ENCODE measurements at places on chromosomes 5 and 9. TPM values are rescaled to one million over a fixed set of nuclear protein-coding genes. Genes with fewer than 3 reads are reported as not detected.

SAXO1 gene
- not detected for total RNA-seq

ANKRD20A1 gene
- total RNA-seq, result not detected

TAF11L3 gene
- total RNA-seq, result not detected

DRD1 gene
- not detected for total RNA-seq

ANKRD34B gene
- under 0.01 TPM for total RNA-seq

PCDHGB2 gene
- 2.1 TPM for total RNA-seq

PJA2 gene
- total RNA-seq, result 94.5 TPM

FIBCD1 gene
- not detected for total RNA-seq

EGFL7 gene
- 51.7 TPM for total RNA-seq

RASGEF1C gene
- 5.7 TPM for total RNA-seq

MYO10 gene
- total RNA-seq, result 27.1 TPM

CDO1 gene
- 24.0 TPM for total RNA-seq

ARSI gene
- 9.9 TPM for total RNA-seq

FABP6 gene
- total RNA-seq, result not detected

SUSD3 gene
- total RNA-seq, result 2.6 TPM

CCDC192 gene
- not detected for total RNA-seq

KYAT1 gene
- 2.1 TPM for total RNA-seq

FAXDC2 gene
- total RNA-seq, result 8.4 TPM

LCN6 gene
- not detected for total RNA-seq

IL5 gene
- not detected for total RNA-seq

BARHL1 gene
- not detected for total RNA-seq
